ENCODE measurements at places on chromosomes 11 and 22.

- DNase-seq = no peak
Observed at GRCh38 chr22:48564995-48565394, 1262.7 kb downstream of the BRD1 start.

GRCh38 chr11:17414317-17414737 lies 25.9 kb upstream of the KCNJ11 start:
- no peak for DNase-seq

- DNase-seq = no peak
Observed at GRCh38 chr11:24866743-24867142, 369.9 kb downstream of the LUZP2 start.

DNA sequence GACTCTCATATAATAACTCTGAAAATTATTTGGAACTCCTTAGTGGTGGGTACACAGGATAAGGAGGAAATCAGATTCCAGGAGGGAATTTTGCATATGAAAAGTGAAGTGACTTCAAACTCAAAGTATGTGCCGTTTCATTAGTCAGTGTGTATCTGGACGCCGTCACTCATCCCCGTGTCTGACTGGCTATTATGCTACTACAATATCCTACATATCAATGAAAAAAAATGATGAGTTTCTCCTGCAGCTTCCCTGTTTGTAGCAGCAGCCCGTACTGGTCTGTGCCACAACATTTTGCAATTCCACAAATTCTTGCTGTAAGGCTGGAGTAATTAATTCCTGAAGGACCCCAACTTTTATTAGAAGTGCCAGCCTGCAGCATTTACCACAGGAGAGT lies 16.5 kb downstream of the WT1 start:
- no peak for DNase-seq

DNA sequence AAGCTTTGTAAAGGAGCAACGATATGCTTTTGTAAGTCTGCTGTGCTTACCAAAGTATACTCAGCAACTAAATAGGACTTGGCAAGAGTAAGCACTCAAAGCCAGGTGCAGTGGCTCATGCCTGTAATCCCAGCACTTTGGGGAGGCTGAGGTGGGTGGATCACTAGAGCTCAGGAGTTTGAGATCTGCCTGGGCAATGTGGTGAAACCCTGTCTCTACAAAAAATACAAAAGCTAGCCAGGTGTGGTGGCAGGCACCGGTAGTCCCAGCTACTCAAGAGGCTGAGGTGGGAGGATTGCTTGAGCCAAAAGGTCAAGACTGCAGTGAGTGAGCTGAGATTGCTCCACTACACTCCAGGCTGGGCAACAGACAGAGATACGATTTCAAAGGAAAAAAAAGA lies 67.5 kb downstream of the PAK1 start:
- no peak for DNase-seq

- DNase-seq = no peak
Observed at GRCh38 chr11:120057595-120058581, 80.0 kb downstream of the TRIM29 start.

All from NCI-H524 (cell line).